ENCODE measurements at places on chromosomes 5 and 9.

- peak; percentile 48 for DNase-seq
Observed at GRCh38 chr5:113489299-113489698, 1.0 kb upstream of the MCC start.

- DNase-seq, result no peak
Observed at GRCh38 chr9:129650680-129651235, 8.8 kb upstream of the ASB6 start.

- no peak for DNase-seq
Observed at GRCh38 chr5:14607104-14607503, 25.5 kb downstream of the OTULINL start.

GRCh38 chr9:89941875-89942274, 337.1 kb downstream of the GADD45G start:
- no peak for DNase-seq

DNA sequence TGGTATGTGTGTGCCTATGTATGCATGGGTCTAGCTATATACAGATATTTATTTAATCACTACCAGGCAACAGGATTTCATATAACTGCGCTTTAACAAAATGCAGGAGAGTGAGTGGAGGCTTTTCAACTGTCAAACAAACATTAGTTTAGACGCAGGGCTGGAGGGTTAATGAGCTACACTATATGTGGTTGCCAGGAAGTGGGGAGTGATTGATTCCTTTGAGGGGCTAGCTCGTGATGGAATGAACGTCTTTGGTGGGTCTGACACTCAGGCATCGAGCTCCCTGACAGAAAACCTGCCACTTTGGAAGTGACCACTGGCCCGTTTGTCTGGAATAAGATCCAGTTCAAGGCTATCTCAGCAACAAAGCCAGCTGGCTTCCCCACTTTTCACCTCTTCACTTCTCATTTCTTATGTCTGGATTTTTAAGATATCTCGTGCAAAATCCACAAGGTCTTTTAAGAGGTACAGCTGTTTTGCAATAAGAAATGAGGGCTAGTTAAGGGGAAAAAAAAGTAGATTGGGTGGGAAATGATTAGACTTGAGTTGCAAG, 78.0 kb downstream of the CFAP77 start:
- DNase-seq, result no peak

- DNase-seq, result no peak
Observed at GRCh38 chr5:122702524-122702875, 72.4 kb upstream of the SNX2 start.

GRCh38 chr9:100884518-100884917, 144.0 kb upstream of the PLPPR1 start:
- DNase-seq, result no peak

Measured in OCI-M1 (cell line).